Activated naive CD4-positive, alpha-beta T cell treated with anti-CD3 and anti-CD28 coated beads for 36 hours (primary cell): ENCODE measurements at places on chromosomes 6 and 20. TPM values are rescaled to one million over a fixed set of nuclear protein-coding genes. Genes with fewer than 3 reads are reported as not detected.
A peak's percentile ranks its signal among the peaks of the same experiment; 100 is the strongest.

- no peak overlapping the region for H3K27ac ChIP-seq
- H3K4me1 ChIP-seq: no peaks in the 10 kb centered on the region
- no peaks in the 10 kb centered on the region for H3K36me3 ChIP-seq
- H3K27me3 ChIP-seq: no peaks in the 10 kb centered on the region
- H3K4me3 ChIP-seq: no peak overlapping the region
These were observed 26.6 kb upstream of the MYT1 start for GRCh38 chr20:64137598-64138031.

GRCh38 chr6:11413728-11414127, 123.8 kb upstream of the TMEM170B start:
- H3K27ac ChIP-seq: peak overlapping the region; percentile 21
- H3K4me1 ChIP-seq: peaks cover 33% of the 10 kb centered on the region
- no peaks in the 10 kb centered on the region for H3K27me3 ChIP-seq
- no peaks in the 10 kb centered on the region for H3K36me3 ChIP-seq

- H3K36me3 ChIP-seq: no peaks in the 10 kb centered on the region
- H3K4me1 ChIP-seq: no peaks in the 10 kb centered on the region
These were observed 61.7 kb downstream of the HDGFL1 start for GRCh38 chr6:22631091-22631490.

GRCh38 chr6:41934278-41935192, 7.1 kb downstream of the CCND3 start:
- H3K4me3 ChIP-seq: no peak overlapping the region
- peaks cover 38% of the 10 kb centered on the region for H3K4me1 ChIP-seq
- H3K27ac ChIP-seq: peak overlapping the region; percentile 99
- no peak for DNase-seq

GRCh38 chr6:136050475-136050874, 199.0 kb downstream of the PDE7B start:
- no peak for DNase-seq
- no peak overlapping the region for H3K4me3 ChIP-seq
- H3K4me1 ChIP-seq: peaks cover 23% of the 10 kb centered on the region
- peaks cover 2% of the 10 kb centered on the region for H3K27me3 ChIP-seq
- H3K36me3 ChIP-seq: no peaks in the 10 kb centered on the region
- H3K27ac ChIP-seq: no peak overlapping the region

DNA sequence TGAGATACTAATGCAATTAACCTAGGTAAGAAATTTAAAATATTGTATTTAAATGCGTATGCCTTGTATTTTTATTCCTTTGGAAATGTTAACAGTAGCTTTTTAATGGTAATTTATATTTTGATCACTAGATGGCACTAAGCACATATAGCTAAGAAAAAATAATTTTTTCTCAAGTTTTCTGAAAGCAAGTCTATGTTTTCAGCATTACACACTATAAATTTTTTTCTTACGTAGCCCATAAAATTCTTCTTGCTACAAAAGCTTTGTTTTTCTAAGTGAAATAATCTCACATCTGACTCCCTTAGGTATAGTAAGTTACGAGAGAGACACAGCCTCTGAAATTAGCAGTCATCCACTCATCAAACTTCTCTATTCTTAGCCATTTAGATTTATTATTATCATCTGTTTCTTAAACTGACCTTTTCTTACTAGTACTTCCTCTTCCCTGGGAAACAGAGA, 35.7 kb downstream of the TSPYL4 start:
- peaks cover 4% of the 10 kb centered on the region for H3K4me1 ChIP-seq
- no peaks in the 10 kb centered on the region for H3K36me3 ChIP-seq
- no peak overlapping the region for H3K27ac ChIP-seq
- no peak overlapping the region for H3K4me3 ChIP-seq
- no peaks in the 10 kb centered on the region for H3K27me3 ChIP-seq
- no peak for DNase-seq

- H3K4me3 ChIP-seq: no peak overlapping the region
- no peak for DNase-seq
- H3K36me3 ChIP-seq: no peaks in the 10 kb centered on the region
- no peak overlapping the region for H3K27ac ChIP-seq
These were observed 145.7 kb upstream of the RREB1 start for GRCh38 chr6:6962086-6962485.

- H3K4me1 ChIP-seq: no peaks in the 10 kb centered on the region
- no peaks in the 10 kb centered on the region for H3K36me3 ChIP-seq
- no peaks in the 10 kb centered on the region for H3K27me3 ChIP-seq
- no peak overlapping the region for H3K27ac ChIP-seq
These were observed 501.2 kb downstream of the MMUT start for GRCh38 chr6:48961781-48962415.

DNA sequence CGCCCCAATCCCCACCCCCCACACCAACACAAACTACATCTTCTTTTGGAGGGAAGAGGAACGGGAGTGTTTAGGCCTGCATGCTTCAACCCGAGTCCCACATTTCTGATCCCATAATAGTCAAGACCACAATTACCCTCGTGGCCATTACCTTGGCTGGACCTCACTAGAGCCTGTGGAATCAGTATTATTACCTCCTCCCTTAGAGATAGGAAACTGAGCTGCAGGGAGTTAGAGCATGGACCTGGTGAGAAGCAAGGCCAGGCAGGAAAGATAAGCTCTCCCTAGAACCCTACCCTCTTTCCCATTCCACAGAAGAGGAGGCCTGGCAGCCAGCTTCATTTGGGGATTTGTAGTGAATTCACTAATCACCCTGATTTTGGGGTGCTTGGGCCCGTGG, 74.1 kb downstream of the NCR2 start:
- peaks cover 21% of the 10 kb centered on the region for H3K27me3 ChIP-seq
- no peaks in the 10 kb centered on the region for H3K4me1 ChIP-seq
- H3K4me3 ChIP-seq: no peak overlapping the region
- no peak overlapping the region for H3K27ac ChIP-seq

GRCh38 chr20:48662711-48663110, 165.1 kb downstream of the PREX1 start:
- H3K4me3 ChIP-seq: no peak overlapping the region
- DNase-seq: no peak
- H3K27ac ChIP-seq: no peak overlapping the region
- H3K27me3 ChIP-seq: no peaks in the 10 kb centered on the region

DNA sequence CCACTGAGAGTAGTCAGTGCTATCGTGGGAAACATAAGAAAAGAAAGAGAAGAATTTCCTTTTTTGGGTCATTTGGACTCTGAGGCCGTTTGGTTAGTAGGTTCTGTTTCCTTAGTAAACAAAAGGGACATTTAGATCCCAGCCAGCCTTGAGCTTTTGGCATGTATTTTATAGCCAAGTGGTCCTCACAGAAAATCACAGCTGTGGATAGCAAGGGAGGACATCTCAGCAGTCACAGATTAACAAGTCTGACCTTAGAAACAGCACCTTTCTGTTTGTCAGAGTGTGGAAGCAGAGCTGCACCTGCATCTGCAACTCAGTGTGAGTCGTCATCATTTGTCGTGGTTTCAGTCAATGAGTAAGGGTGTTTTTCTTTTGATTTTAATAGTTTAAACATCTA, 40.5 kb downstream of the FAM120B start:
- H3K27ac ChIP-seq: peak overlapping the region; percentile 41
- peak; percentile 46 for DNase-seq
- no peaks in the 10 kb centered on the region for H3K27me3 ChIP-seq
- peaks cover 30% of the 10 kb centered on the region for H3K4me1 ChIP-seq
- no peak overlapping the region for H3K4me3 ChIP-seq

DNA sequence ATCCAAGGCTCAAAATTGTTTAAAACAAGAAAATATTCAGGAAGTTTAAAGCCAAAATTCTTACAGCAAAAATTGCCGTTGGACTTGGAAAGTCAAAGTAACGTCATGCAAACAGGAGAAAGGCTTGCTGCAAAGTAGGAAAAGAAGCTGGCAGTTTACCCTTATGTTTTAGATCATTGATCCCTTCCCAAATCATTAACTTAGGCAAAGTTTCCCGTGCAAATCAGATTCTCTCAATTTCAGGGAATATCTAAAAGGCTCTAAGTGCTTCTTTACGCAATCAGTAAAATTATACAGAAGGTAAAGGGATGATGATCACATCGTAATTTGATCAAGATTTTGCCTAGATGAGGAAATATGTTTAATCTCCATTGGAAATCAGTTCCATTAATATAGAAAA, 197.5 kb downstream of the ALDH8A1 start:
- no peaks in the 10 kb centered on the region for H3K36me3 ChIP-seq
- H3K27me3 ChIP-seq: peaks cover 4% of the 10 kb centered on the region
- H3K27ac ChIP-seq: no peak overlapping the region
- H3K4me1 ChIP-seq: no peaks in the 10 kb centered on the region
- no peak for DNase-seq
- no peak overlapping the region for H3K4me3 ChIP-seq

GRCh38 chr6:136643850-136644596, 93.8 kb upstream of the MAP7 start:
- H3K36me3 ChIP-seq: no peaks in the 10 kb centered on the region
- H3K4me1 ChIP-seq: no peaks in the 10 kb centered on the region
- DNase-seq: peak; percentile 93

DNA sequence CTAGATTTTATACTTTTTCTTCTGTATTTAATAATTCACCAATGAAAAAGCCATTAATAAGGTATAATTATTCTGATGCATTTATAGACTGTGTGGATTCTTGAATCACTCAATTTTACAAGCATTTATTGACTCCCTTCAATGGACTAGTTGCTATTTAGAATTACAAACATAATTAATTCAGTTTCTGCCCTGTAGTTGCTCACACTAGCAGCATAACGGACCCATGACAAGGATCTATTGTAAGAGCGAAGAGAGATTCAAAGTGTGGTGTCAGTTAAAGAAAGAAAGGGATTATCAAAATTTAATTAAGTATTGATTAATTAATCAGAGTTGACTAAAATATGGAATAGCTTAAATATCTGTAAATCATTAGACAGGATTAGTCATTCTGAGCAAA, 602.6 kb upstream of the PTCHD4 start:
- H3K27me3 ChIP-seq: no peaks in the 10 kb centered on the region
- DNase-seq: no peak
- H3K27ac ChIP-seq: no peak overlapping the region

DNA sequence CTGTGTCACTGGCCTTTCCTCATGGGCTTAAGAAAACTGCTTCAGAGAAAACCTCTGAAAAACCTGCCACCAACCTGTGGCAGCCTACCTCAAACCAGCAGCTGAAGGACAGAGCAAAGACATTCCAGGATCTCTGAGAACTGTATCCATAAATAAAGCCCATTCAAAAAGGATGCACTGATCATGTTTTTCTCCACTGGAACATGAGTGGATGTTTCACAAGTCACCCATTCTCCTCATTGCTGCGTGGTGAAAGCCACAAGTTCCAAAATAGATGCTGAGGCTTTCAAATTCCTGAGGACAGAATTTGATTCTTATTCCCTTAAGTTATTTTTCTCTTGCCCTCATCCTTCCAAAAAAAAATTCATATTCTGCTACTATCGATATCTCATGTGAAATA, 280.6 kb downstream of the KHDC1L start:
- no peaks in the 10 kb centered on the region for H3K36me3 ChIP-seq
- no peak overlapping the region for H3K4me3 ChIP-seq
- H3K4me1 ChIP-seq: no peaks in the 10 kb centered on the region
- no peak for DNase-seq

DNA sequence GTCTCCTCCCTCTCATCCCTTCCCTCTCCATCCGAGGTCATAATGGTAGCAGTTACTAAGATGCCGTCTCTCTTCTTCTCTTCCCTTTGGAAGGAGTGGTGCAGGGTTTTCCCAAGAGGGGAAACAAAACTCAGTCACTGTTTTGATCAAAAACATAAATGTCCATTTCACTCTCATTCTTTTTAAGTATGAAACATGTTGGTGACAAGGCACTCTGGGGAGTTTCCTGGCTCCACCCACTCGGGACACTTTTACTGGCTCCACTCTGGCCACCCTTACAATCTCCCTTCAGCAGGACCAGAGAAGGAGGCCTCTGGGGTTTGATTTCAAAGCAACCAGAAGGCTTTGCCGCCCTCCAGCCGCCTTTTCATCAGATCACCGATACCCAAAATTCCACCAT, 57.0 kb downstream of the FGD2 start:
- H3K36me3 ChIP-seq: no peaks in the 10 kb centered on the region
- peaks cover 3% of the 10 kb centered on the region for H3K4me1 ChIP-seq
- no peak overlapping the region for H3K4me3 ChIP-seq
- no peak overlapping the region for H3K27ac ChIP-seq

DNA sequence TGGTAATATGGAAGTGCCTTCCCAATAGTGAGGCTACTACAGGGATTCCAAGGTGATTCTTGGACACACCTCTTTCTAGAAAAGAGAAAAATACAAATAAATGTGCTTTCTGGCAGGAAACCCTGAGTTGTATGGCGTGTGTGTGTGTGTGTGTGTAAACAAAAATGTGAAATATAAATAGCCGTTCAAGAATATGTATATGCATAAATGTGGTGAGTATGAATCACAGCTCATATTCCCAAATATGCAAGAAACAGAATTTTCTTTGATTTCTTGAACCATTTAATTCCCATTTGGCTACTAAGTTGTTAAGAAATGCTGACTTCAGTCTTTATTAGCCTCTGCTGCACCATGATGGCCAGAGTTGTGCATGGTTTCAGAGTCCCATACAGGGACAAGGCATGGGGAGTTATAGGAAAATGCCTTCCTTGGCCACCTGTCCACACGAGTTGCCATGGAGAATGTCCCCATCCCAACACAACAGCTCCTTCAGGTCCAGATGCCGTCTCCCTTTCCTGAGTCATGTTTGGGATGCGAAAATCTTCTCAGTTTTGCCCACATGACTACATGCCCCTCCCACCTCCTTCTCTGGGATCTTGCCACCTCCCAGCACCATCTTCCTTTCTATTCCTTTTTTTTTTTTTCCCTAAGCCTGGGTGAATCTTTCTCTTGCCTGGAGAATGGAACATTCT, 312.4 kb upstream of the ECI2 start:
- no peak overlapping the region for H3K27ac ChIP-seq
- H3K4me3 ChIP-seq: no peak overlapping the region
- H3K36me3 ChIP-seq: no peaks in the 10 kb centered on the region
- H3K4me1 ChIP-seq: no peaks in the 10 kb centered on the region
- peaks cover 16% of the 10 kb centered on the region for H3K27me3 ChIP-seq
- DNase-seq: no peak

GRCh38 chr20:46307139-46307998, 929 bp downstream of the CDH22 start:
- DNase-seq: peak; percentile 81
- H3K4me1 ChIP-seq: peaks cover 7% of the 10 kb centered on the region
- peaks cover 57% of the 10 kb centered on the region for H3K27me3 ChIP-seq
- no peak overlapping the region for H3K27ac ChIP-seq
- H3K4me3 ChIP-seq: peak overlapping the region; percentile 25

The MEP1A gene
- not detected for total RNA-seq

The DCDC2 gene
- total RNA-seq: not detected

The UBE3D gene
- total RNA-seq: 4.6 TPM

The TP53TG5 gene
- total RNA-seq: 1.0 TPM

The OXT gene
- not detected for total RNA-seq

The CYP24A1 gene
- total RNA-seq: not detected

The FRK gene
- total RNA-seq: not detected

The SLC35D3 gene
- not detected for total RNA-seq

The C6orf58 gene
- not detected for total RNA-seq
